ENCODE measurements at places on chromosomes 3 and 15.

- no peak for DNase-seq
Measured at GRCh38 chr3:7576506-7576905, 715.6 kb downstream of the GRM7 start.

- DNase-seq: no peak
Measured at GRCh38 chr15:71089801-71090200, 25.5 kb upstream of the THSD4 start.

GRCh38 chr15:77840991-77841775 lies 208.5 kb upstream of the LINGO1 start:
- no peak for DNase-seq

GRCh38 chr15:53312707-53313106 lies 446.8 kb downstream of the WDR72 start:
- DNase-seq: no peak

GRCh38 chr3:58638591-58638990 lies 28.0 kb downstream of the FAM3D start:
- DNase-seq: no peak

DNA sequence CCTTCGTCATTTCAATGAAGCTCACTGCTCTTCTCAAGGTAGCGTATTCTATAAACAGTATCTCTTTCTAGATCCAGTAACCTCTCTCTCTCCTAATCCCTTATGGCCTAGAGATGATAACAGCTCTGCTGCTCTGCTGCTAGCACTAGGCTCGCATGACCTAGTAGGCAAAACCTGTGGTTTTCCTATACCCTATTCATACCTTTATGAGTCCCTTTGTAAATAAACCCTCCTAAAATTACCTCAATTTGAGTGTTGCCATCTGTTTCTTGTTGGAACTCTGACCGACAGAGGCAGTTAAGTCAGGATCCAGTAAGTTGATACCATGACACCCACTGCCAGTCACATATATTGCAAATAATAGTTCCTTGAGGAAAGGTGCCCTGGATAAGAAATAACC lies 7.3 kb downstream of the CCDC14 start:
- DNase-seq: no peak

GRCh38 chr3:123302961-123303360 lies 101.2 kb downstream of the SEC22A start:
- no peak for DNase-seq

- DNase-seq: no peak
Measured at GRCh38 chr3:112096176-112096575, 10.0 kb downstream of the C3orf52 start.

GRCh38 chr3:60427109-60427508 lies 824.1 kb downstream of the FHIT start:
- DNase-seq: no peak

- DNase-seq: no peak
Measured at GRCh38 chr3:180278583-180279188, 241.9 kb upstream of the PEX5L start.

DNA sequence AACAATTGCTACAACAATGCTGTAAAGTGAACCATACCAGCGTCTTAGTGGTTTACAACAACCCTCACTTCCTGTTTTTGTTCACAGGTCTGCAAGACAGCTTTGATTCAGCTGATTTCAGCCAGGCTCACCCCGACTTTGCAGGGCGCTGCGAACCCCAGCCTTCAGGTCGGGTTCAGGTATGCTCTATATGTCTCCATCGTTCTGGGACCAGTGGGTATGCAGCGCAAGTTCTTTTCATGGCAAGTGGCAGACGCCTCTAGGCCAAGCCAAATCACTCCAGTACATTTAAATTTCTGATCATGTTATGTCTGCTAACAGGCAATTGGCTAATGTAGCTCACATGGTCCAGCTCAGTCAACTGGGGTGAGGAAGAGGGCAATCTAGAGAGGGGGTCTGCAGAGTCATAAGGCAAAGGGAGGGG lies 52.4 kb upstream of the RGMA start:
- DNase-seq: no peak

GRCh38 chr3:149145356-149145755 lies 15.9 kb downstream of the HPS3 start:
- no peak for DNase-seq

Data from coronary artery (tissue), 2 donors.